ENCODE measurements at places on chromosomes 13 and 19.

DNA sequence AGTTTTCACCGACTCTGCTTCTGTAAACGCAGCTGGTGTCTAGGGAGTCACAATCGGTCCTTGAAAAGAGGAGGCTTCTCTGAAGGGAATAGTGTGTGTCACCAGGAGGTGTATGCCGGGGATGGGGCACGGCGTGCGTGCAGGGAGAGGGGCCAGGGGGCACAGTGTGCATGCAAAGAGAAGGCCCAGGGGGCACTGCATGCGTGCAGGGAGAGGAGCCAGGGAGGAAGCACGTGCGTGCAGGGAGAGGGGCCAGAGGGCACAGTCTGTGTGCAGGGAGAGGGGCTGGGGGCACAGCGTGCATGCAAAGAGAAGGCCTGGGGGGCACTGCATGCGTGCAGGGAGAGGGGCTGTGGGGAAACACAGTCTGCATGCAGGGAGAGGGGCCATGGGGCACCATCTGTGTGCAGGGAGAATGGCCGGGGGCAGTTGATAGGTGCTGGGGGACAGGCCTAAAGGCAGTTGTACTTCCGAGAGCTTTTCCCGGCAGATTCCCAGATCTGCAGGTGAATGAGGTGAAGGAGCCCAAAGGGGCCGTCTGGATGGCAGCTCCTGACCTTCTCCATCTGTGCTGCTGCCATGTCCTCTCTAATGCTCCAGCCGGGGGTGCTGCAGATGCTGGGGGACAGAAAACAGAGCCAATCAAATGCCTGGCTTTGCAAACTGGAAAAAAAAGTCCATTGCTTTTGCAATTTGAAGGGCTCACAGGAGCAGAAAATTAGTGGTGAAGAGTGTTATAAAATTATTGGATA lies 36.4 kb downstream of the ATP11A start:
- no peak for DNase-seq

DNA sequence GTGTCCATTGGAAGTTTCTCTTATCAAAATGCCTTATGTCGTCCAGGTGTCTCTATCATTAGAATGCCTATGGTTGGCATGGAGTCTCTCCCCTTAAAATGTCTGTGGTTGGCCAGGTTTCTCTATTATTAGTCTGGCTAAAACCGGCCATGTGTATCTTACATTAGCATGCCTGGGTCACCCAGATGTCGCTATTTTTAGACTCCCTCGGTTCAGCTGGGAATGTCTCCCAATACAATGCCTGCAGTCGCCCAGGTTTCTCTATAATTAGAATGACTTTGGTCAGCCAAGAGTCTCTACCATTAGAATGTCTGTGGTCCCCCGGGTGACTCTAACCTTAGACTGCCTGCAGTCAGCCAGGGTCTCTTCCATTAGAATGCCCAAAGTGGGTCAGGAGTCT lies 1536.1 kb downstream of the UQCRFS1 start:
- no peak for DNase-seq

DNA sequence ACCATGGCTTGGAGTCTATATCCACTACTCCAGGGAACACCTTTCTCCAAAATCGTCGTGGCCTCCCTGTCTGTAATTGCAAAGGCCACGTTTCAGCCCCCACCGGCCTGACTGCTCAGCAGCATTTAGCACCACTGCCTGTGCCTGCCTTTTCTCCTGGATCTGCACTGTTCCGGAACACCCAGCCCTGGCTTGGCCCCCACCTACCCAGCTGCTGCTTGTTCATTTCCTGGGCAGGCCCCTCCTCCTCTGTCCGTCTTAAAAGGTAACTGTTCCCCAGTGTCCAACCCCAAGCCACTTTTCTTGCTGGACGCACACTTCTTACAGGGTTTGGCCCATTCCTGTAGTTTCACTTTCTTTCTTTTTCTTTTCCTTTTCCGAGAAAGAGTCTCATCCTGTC lies 8.5 kb upstream of the SYT5 start:
- DNase-seq = no peak

DNA sequence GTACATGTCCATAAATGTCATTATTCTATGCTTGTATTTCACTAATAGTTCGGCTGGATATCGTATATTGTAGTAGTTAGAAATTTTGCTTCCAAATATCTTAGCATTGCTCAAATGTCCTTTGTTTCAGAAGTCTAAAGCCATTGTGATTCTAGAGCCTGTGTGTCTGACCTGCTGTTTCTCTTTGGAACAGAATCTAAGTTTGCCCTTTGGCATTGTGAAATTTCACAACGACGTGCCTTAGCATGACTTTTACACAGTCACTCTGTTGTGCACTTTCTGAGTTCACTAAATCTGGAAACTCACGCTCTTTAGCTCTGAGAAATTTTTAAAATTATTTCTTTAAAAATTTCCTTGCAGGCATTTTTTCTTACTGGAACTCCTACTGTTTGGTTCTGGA lies 152.2 kb downstream of the TBC1D4 start:
- no peak for DNase-seq

DNA sequence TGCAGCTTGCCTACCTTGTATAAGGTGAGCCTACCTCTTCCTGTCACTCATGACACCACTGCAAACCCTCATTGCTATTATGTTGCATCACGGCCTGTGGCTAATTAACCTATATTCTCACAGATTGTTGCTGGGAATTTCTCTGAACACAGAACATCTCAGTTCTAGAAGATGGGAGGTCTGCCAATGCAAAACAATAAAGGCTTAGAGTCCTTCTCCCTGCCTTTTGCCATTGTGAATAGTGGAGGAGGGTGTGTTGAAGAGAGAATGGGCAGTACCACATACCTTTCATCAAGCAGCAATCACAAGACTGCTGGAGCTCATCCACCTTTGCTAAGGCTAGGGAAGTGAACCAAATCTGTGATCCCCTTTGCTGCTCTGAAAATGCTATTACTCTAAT lies 34.4 kb downstream of the WDFY2 start:
- no peak for DNase-seq

GRCh38 chr19:2315818-2316353 lies 7.9 kb upstream of the LINGO3 start:
- peak; percentile 65 for DNase-seq

GRCh38 chr13:27419328-27419727 lies 5.1 kb upstream of the GTF3A start:
- peak; percentile 48 for DNase-seq

GRCh38 chr19:4455719-4456475 lies 1.7 kb downstream of the UBXN6 start:
- DNase-seq = peak; percentile 74

- no peak for DNase-seq
Measured at GRCh38 chr19:3897936-3898335, 17.5 kb downstream of the ATCAY start.

DNA sequence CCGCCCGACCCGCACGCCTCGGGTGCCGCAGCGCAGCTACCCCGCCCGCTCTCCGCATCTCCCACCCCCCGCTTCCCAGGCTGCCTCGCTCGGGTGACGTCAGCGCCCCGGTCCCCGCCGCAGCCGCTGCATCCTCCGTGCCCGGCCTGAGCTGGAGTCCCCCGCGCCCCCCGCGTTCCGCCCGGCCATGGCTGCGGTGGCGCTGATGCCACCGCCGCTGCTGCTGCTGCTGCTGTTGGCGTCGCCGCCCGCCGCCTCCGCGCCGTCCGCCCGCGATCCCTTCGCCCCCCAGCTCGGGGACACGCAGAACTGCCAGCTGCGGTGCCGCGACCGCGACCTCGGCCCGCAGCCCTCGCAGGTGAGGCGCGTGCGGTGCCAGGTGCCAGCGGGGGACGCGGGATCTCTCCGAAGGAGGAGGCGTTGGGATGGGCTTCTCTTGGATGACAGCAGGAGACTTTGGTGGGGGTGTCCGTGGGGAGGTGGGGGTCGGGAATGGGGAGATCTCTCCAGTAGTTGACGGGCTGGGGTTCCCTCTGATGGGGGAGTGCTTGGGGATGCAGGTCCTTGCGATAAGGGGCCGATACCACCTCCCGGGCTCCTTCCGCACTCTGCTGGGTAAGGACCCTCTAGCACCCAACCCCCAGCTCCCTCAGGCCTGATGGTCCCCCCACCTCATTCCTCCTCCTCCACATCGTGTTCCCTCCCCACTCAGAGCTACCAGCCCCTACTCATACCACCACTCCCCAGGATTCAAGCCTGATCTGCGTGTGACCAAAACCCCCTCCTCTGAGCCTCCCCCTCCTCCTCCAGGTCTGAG lies at the start of gene TMEM59L:
Gene TMEM59L (plus strand): TSS at position 99 of the 817 bp plus-strand sequence. CDS start 89 bp downstream, at position 188.
- DNase-seq = no peak

DNA sequence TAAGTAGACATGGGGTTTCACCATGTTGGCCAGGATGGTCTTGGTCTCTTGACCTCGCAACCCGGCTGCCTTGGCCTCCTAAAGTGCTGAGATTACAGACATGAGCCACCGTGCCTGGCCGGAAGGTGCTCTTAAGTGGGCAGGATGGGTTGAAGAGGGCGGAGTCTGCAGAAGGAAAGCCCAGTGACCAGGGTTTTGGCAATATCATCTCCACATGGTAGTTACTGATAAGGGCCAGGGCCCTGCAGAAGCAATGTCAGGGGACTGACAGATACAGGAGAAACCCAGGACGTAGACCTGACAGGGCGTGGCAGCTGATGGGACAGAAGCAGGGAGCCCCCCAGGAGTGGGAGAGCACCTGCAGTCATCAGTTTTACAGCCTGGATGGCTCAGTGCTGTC lies 45.7 kb upstream of the RNF113B start:
- DNase-seq = no peak

GRCh38 chr19:43607238-43608205 lies 4.4 kb upstream of the SRRM5 start:
- DNase-seq = no peak

DNA sequence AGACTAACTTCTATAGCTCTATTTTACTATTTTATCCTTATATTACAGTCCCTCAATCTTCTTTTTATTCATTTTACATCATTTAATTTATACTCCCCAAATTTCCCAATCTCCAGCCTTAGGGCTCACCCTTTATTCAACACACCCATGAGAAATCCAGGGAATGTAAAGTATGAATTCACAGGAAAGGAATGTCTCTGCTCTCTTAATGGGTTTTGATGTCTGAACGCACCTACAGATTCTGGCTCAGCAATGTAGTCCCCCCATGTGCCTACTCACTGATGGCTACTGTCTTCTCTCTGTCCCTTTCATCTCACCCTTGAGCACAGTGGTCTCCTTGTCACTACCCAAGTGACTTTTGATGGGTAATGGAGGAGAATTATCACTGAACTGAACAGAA lies 32.8 kb downstream of the TNFSF13B start:
- peak; percentile 1 for DNase-seq

- no peak for DNase-seq
Measured at GRCh38 chr19:56778351-56778750, 62.2 kb downstream of the PEG3 start.

GRCh38 chr13:42076309-42076713 lies 27.9 kb downstream of the DGKH start:
- DNase-seq = peak; percentile 12

DNA sequence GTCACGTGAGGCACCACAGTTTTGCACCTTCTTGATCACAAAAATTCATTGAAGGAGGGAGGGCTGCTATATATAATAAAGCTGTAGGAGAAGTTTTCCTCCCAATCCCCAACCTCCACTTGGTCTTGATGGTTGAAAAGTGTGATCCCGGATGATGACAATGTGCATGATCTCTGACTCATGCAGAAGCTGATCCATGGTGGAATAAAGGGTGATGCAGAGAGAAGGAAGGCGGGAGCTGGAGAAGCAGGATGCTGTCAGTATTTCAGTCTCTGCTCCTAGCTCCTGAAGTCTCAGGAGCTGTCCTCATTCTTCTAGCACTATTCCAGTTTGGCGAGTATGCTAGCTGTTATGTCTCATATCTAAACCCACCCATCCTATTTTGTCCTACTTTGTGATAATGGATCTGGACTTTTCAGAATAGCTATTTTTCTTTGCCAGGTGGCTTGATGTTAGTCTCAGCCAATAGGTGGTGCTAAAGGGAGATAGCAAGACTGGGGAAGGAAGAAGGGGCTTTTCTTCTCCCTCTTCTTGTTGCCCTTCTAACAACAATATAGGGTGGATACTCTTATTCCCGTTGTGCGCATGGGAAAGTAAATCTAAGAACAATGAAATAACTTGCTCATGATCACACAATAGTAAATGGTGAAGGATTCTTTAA lies 65.6 kb upstream of the HTR2A start:
- DNase-seq = peak; percentile 65

DNA sequence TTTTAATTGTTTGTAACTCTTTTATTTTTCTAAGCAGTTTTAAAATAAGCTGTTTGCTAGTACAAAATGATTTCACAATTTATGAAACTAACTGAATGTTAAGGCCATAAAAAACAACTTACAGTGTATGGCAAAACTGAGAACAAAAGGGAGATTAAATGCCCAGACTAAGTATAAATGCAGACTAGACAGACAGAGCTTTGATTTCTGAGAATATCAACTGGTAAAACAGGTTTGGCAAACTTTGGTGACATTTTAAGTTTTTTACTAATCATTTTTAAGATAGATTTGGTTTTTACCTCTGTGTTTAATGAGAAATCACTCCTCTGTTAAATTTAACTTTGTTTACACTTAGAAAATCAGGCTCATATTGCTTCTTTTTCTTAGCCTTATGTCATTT lies 127.5 kb upstream of the KLF5 start:
- no peak for DNase-seq

DNA sequence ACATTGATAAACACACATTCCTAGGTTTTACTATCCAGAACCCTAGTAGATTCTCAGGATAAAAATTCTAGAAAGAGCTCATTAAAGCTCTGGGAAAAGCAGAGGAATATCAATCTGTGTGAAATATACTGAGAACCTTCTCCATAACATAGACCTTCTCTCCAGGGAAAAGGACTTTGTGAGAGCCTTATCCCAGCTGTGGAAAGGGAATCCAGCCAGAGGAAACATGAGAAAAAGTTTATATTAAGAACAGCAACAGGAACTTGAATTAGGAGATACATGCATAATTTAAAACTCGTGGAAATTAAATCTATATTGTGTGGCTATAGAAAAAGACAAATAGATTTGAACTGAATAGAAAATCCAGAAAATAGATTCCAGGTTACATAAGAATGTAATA lies 1639.9 kb downstream of the EFNB2 start:
- no peak for DNase-seq

- DNase-seq = no peak
Measured at GRCh38 chr13:110576736-110577476, 15.4 kb upstream of the RAB20 start.

DNA sequence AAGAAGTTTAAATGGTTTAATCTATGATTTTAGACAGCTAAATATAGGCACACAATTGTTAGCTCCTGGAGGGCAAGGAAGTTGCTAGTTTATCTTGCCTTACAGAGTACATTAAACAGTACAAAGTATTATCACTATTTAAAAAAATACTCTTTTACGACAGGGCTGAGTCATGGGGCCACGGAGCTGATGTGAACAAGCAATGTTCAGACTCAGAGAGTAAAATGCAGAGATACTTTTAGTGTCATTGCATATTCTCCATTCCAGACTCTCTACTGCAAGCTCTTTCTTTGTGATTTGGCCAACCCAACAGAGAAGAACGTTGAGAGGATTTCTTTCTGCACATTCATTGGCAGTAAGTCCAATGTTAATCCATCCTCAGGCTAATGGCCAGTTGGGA lies 352.4 kb downstream of the SPRY2 start:
- DNase-seq = peak; percentile 72

Measured in EL (cell line).